Islet precursor cell (in vitro differentiated cells): ENCODE measurements at places on chromosomes 11 and 22.

GRCh38 chr11:64461081-64461480, 102.1 kb downstream of the RPS6KA4 start:
- peak; percentile 35 for DNase-seq

- peak; percentile 64 for DNase-seq
These were observed 203.7 kb downstream of the NELL1 start for GRCh38 chr11:20873054-20873453.

DNA sequence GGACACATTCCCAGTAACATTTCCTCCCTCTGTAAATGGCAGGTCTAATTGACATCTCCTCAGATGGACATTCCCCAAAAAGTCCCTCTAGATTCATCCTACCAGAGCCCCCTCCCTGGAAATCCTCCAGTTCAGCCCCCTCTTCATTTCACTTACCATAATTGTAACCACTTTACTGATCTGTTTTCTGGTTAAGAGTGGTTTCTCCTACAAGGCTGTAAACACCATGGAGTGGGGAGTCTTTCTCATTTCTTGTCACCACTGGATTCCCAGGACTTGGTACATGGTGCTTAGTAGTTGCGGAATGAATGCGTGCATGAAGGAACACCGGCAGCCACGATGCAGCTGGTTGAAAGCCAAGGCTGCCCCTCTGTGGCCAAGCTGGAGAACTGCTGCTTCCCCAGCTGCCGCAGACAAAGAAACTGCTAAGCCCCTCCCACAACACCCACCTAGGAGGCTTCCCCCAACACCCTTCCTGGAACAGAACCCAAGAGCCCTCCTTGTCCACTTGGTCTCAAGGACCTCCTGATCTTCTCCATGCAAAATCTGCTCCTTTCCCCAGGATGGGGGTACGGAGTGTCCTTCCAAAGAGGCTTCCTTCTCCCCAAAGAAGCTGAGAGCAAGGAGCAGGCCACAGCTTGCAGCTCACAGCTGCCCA, 18.6 kb upstream of the SCARF2 start:
- peak; percentile 92 for DNase-seq

DNA sequence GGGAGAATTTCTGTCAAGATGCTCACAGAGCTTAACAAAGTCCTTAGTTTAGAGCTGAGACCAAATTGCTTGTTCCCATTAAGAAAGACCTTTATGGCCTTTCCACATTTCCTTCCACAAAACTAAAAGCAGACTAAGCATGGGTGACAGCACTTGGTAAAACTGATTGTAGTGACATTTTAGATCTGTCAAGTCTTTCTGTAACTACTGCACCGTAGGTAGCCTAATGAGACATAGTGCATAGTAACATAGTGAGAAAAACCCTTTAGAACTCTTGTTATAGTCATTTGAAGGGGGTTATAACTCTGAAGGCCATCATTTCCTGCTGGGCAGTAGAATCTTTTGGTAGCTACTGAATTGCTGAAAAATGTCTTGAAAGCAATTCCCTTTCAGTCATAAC, 990.9 kb upstream of the CNTN5 start:
- no peak for DNase-seq

GRCh38 chr11:93547773-93548172, 4.6 kb upstream of the SMCO4 start:
- DNase-seq = no peak

DNA sequence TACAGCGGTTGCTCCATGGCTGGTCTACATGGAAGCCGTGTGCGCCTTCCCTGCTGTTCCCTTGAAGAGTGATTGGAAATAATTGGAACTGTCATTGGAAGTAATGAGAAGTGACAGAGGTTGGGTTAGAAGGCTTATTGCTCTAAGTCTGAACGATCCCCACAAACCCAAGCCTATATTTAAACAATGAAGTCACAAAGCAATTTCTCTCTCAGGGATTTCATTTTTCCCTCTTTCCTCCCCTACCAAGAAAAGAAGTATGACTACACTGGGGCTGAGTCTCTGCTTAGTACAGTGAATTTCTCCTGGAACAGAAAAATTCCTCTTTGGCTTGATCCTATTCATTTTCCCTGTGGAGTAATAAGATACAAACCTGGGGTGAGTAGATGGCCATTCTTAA, 7.8 kb downstream of the CLMP start:
- DNase-seq = no peak

GRCh38 chr11:2754008-2754407, 54.2 kb upstream of the KCNQ1OT1 start:
- DNase-seq = peak; percentile 37

- DNase-seq = no peak
These were observed 316.8 kb downstream of the CASP12 start for GRCh38 chr11:104581246-104581980.

DNA sequence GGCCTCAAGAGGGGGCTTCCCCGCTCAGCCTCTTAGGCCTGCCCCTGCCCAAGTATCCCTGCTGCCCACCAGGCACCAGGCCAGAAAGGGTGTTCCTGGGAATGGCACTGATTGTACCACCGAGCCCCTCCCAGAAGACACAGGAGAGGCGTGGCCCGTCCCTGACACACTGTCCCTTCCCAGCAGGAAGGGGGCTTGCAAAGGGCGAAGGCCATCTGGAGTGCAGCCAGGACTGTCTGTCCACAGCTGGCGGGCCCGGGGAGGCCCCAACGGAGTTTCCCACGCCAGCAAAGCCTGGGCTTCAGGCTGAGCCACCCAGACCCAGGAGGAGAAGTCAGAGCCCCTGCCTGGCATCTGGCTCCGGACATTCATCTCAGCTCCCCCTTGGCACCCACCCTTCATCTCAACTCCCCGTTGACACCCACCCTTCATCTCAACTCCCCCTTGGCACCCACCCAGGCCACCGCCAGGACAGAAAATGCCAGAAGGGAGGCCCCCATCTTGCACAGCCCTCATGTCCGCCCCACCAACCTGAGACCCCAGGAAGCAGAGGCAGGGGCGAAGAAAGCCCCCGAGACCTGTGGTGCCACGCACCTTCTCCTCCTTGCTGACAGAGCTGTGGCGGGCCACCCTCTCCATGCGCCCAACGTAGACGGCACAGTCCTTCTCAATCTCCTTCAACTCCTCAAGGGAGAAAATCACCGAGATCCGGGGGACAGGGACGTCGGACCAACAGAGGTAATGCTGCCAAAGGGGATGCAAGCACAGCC, 19.4 kb downstream of the TUBGCP6 start:
- DNase-seq = no peak

DNA sequence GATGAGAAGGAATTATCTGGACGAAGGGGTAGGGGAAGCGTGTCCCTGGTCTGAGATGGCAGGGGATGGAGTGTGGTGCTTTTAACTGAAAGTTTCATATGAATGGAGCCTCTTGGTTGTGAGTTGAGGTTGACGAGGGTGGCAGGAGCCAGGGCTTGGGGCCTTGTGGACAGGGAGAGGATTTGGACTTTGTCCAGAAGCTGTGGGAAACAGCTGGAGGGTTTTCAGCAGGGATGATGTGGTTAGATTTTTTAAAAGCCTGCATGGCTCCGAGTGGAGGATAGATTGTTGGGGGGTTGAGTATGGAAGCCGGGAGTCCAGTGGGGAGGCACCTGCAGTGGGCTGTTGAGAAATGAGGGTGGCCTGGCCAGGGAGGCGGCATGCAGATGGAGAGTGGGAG, 24.8 kb downstream of the MYO7A start:
- no peak for DNase-seq

DNA sequence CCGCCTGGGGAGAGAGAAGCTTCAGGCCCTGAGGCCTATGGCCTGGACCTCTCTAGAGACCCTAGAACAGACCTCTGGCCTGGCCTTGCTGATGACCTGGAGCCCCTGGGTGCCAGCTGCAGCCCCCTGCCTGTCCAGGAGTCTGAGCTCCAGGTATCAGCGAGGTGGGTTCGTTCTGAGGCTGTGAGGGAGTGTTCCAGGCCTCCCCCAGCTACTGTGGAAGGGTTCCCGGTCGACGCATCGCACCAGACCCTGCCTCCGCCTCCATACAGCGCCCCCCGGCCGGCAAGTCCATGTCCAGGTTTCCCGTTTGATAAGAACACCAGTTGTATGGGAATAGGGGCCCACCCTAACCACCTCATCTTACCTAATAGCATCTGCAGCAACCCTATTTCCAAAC, 111.1 kb downstream of the KCNQ1 start:
- DNase-seq = peak; percentile 25

- no peak for DNase-seq
These were observed 333.5 kb downstream of the BUD13 start for GRCh38 chr11:116439361-116439677.

DNA sequence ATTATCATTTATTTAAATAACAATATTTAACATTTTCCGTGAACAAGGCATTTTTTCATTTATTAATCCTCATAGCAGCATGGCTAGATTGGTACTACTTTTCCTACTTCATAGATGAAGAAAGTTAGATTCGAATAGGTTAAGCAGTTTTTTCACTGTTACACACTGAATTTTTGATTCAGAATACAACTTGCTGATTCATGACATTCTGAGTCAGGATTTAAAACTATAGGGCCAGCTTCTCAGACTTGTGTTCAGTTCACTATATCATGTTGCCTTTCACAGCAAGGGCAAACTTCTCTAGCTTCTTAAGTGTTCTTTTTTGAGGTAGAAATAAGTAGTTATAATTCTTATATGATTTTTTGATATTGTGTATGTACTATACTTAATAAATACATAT, 31.5 kb downstream of the CYP2R1 start:
- no peak for DNase-seq

DNA sequence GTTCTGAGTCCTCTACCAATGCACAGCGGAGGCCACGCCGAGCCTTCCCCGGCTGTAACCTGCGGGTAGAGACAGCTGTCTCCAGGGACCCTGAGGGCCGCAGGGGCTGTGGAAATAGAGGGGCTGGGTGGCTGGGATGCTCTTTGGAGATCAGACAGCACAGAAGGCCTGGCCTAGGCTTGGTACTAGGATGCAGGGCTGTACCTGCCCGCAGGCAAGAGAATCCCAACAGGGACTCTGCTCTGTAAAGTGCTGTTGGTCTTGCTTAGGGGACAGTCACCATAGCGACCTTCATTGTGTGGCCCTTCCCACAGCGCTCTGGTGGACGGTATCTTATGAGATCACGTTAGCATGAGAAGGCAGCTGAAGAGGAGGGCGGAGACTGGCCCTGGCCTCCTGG, 11.3 kb upstream of the KCNJ5 start:
- DNase-seq = no peak

DNA sequence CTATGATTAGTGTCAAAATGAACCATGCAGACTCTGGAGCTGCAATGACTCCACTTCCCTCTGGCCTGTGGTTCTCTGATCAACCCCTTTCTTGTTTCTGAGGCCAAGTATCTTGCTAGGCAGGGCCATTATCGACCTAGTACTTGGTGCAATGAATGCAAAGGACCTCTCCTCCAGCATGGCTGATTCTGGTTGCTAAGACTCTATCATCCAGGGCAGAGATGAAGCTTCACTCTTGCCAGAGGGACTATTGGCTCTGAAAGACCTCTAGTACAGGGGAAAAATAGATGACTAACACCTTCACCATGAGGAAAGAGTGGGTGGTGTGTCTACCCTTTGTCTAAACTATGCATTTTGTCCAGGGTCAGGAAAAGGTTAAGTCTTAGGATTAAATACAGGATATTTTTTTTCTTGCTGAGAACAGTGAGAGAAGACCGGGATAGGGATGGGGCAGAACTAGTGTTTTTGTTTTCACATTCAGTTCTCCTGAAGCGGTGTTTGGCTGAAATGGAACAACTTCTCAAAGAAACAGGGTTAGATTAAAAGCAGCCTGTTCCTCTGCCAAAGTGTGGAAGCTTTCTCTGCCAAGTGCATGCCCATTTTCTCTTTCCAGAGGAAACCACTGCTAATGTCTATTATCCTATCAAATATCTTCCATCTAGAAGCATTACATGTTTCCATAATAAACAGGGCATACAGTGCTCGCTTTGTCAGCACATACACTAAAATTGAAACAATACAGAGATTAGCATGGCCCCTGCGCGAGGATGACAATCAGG, 5.0 kb upstream of the MTFP1 start:
- no peak for DNase-seq

DNA sequence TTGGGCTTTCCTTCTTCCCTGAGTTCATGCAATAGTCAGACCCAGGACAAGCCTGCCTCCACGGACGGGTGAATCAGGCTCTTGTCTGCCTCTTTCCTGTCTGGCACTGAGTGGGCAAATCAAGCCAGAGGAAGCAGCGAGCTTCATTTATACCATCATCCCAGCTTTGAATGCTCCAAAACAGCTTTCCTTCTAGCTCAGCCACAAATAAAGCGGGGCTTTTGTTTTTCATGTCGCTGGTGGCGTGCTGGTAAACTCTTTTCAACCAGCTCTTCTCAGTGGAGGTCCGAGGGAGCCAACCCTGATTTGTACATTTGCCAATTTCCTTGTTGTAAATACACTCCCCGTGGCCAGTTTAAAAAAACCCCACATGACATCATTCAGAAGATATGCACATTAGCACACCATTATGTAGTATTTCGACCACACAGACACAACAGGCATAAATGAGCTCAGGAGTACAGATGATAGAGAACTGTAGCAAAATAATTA, 8.6 kb downstream of the C11orf91 start:
- DNase-seq = peak; percentile 85

DNA sequence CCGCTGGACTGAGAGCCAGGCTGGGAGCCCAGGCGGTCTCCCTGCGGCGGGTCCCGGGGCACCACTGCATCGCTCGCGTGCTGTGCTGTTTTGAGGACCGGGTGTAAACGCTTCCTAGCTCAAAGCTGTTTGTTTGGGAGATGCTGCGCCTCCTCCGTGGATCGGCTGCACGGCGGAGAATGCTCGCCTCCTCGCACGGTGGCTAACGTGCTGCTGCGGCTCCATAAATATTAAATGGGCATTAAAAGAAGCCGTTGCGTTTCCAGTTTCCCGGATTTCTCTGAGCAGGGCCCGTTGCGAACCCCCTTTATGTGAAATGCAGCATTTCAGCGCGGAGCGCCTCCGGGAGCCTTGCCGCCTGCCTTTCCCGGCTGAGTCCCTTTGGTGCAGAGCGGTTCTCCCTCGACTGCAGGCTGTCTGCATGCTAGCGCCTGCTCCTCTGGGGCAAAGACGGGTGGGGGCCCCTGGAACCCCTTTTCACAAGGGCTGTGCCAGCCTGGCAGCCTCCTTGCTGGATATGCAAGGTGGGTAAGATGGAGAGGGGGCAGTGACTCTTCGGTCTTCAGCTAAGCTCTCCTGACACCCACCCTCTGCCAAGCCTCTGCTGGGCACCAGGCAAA, 9.3 kb downstream of the MPPED1 start:
- no peak for DNase-seq

DNA sequence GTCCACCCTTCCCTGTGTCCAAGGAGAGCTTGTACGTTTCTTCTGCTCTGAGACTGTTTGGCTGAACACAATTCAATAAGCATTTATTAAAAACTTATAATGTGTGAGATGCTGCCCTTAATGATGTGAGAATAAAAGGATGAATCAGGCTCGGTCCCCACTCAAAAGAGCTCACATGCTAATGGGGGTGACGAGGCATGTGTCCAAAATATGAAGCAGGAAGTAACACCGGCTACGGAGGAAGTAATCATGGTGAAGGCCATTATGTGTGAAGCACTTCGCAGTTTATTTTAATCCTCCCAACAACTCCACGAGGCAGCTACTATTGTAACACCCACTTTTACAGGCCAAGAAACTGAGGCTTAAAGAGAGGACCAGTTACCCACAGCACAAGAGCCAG, 3.4 kb upstream of the RASD2 start:
- no peak for DNase-seq

GRCh38 chr11:83127310-83127637, 29.7 kb upstream of the PCF11 start:
- no peak for DNase-seq

- peak; percentile 78 for DNase-seq
These were observed 219.6 kb downstream of the C11orf87 start for GRCh38 chr11:109641549-109641948.

- peak; percentile 41 for DNase-seq
These were observed 20.3 kb downstream of the ASCL2 start for GRCh38 chr11:2250041-2250440.
